ENCODE measurements at places on chromosomes 2 and 18. TPM values are rescaled to one million over a fixed set of nuclear protein-coding genes. Genes with fewer than 3 reads are reported as not detected.

DNA sequence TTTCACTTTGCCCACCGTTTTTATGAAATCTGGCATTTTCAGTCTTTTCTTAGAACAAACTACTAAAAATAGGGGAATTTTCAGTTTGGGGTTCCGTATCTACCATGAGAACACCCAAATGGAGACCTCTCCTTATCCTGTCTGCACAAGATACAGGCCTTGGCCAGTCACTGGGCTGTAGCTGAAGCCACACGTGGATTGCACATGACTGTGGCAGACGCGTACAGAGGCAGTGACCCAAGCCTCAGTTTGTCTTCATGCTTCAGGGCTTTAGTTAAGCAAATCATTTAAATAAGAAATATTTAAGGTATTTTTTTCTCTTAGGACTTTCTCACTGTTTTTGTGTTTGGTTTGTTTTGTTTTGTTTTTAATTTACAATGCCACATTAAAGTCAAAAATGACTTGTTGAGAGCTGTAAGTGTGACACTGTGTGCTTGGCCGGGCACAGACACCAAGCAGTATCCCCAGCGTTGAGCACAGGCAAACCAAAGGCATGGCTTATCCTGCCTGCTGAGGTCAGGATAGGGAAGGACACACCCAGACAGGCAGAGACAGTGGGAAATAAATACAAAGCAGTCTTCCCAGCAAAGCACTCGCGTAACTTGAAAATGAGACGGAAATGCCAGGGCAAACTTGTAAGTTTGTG lies 53.3 kb downstream of the TRAPPC12 start:
- no peak for DNase-seq

POMC gene
- total RNA-seq, result 3.1 TPM

- DNase-seq, result no peak
Observed at GRCh38 chr2:96485751-96486651, 19.2 kb downstream of the NEURL3 start.

GRCh38 chr2:55995211-55995610 lies 71.6 kb upstream of the EFEMP1 start:
- no peak for DNase-seq

DNA sequence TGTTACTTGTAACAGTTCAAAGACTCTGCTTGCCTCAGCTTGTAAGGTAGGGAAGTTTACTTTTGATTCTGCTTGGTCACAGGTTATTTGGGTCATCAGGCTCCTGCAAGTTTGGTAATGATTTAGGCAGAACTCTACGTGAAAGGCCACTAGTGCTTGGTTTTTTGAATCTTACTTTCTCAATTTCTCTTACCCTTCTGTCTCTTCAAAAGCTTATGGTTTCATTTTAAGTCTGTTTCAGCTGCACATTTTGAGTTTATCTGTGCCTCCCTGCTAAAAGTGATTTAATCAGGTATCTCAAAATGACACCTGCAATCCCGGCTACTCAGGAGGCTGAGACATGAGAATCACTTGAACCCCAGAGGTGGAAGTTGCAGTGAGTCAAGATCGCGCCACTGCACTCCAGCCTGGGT lies 26.3 kb upstream of the MOCOS start:
- DNase-seq, result no peak

STARD6 gene
- total RNA-seq, result not detected

DNA sequence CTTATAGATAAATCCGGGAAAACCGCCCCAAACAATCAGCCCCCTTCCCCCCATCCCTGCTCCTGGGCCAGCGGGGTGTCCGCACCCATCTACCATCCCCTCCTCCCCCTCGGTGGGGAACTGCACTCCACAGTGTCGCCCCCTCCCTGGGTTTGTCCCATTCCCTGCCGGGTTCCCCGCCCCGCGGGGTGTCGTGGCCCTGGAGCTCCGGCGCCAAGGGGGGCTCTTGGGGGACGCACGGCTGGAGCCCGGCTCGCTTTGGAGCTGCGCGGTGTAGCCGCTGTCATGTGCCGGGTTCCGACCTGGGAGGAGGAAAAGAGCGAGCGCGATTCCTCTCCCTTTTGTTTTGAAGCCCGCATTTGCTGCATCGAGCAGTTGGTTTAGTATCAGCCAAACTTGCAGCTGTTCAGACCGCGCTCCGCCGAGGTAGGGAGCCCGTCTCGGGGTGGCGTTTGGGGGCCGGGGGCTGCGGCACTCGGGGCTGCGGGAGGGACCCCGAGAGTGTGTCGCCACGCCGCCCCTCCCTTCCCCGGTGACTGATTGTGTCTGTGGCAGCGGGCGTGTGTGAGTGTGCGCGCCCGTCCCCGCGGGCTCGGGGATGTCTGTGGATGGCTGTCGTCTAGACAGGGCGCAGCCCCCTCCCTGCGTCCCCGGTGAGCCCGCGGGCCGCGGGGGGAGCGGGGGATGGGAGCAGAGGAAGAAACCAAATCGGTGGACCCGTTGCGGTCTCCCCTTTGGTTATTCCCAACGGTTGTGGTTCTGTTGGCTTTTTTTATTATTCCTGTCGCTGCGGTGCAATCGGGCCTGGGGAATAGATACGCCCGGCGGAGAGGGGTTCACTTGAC lies 797 bp downstream of the CTIF start:
- DNase-seq, result no peak

GRCh38 chr2:16166327-16166981 lies 226.1 kb downstream of the MYCN start:
- DNase-seq, result no peak

- DNase-seq, result no peak
Observed at GRCh38 chr2:46073540-46074046, 223.6 kb upstream of the EPAS1 start.

- DNase-seq, result no peak
Observed at GRCh38 chr18:22219568-22220355, 50.4 kb downstream of the GATA6 start.

DNA sequence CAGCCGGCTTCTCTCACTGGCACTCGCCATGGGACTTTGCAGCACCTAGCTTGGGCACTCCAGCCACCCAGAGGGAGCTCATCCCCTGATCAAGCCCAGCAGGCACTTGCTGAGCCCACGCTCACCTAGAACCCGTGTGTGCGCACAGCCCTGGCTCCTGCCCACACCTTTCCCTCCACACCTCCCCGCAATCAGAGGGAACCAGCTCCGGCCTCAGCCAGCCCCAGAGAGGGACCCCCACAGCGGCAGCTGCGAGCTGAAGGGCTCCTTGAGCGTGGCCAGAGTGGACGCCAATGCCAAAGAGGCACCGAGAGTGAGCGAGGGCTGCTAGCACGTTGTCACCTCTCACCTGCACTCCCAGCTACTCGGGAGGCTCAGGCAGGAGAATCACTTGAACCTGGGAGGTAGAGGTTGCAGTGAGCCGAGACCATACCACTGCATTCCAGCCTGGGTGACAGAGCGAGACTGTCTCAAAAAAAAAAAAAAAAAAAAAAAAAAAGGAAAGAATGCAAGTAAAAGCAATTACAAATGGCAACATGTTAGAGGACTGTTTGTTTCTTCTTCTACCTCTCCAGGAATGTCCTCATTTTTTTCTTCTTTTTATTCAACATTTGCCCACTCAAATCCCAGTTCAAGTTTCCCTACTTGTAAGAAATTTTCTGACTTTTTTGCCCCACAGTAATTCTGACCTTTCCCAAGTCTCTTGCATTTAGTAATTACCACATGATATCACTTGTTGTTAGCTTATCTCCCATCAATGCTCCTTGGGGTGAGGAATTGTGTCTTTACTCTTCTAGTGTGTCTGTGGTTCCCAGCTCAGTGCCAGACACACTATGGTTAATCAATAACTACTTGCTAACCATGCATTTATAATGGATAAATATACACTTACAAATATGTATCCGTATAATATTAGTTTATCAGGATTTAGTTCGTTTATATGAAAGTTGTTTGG lies 40.6 kb upstream of the ST3GAL5 start:
- no peak for DNase-seq

- DNase-seq, result no peak
Observed at GRCh38 chr2:65404988-65405697, 27.3 kb downstream of the SPRED2 start.

DNA sequence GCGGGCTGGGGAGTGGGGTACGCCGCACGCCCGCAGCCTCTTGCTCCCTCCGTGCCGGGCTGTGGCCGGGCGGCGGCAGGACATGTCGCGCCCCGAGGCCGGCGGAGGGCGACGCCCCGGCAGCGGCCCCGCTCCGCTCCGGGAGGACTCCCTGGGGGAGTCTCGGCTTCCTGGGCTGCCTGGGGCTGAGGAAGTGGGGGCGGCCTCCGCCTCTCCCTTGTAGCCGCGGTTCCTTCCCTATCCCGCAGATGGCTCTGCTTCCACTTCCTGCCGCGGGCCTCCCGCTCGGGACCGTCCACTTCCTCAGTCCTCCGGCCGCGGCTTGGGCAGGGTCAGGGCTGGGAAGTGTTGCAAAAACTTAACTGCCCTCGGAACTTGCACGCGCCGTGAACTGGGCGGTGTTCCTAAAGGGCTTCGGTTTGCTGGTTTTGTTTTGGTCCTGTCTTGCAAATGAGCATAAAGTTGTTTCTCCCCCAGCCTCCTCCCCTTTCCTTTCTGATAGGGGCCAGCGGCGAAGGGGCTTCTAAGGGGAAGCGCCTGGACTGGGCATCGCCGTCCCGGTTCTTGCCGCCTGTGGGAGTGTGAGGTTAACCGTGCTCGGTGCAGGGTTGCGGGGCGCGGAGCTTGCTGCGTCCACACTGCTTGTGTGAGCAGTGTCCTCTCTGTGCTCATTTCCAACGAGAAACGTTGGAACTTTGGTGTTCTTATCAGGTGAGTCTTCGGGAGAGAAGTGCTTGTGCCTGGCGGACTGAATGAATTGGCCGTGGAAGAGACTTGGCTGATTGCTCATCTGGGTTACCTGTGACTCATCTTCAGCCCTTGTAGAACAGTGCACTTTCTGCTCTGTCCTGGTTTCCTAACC lies 600 bp downstream of the RALB start:
- peak; percentile 37 for DNase-seq

DNA sequence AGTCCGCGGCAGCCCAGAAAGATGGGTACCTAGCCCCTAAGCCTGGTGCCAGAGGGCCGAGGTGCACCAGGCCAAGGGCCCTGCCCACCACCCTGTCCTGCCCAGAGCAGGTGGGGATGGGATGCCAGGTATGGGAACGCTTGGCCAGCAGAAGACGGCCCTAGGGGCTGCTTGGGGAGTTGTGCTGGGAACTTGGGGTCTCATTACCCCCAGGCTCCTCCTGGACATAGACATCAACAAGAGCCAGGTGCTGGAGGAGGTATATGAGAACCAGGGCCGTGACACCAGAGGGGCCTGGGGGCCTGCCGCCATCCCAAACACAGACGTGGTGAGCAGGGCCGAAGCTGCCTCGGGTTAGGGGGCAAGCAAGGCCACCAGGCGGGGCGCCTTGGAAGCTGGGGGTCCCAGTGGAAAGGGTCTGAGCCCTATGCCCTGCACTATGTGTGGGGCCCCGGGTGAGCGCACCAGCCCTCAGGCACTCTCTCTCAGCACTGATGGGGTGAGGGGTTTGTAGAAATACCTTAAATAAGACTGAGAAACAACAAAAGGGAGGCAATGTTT lies 46.9 kb downstream of the FER1L5 start:
- DNase-seq, result no peak

DNA sequence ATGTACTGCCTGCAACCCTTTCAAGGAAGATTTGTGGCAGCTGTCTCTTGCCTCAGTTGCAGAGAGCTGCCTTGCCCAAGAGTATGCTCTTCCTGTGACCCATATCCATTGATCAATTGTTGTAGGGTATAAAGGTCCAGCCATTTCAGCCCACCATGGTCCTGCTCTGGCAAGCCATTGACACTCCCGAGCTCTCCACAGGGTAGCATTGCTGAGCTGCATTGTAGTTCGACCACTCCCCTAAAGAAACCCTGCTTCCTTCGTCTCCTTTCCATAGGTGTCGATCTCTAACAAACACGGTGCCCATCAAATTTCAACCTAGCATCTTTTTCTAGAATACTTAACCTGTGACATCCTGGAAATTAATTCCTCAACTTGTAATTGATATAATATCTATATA lies 104.9 kb upstream of the NDUFV2 start:
- no peak for DNase-seq

DNA sequence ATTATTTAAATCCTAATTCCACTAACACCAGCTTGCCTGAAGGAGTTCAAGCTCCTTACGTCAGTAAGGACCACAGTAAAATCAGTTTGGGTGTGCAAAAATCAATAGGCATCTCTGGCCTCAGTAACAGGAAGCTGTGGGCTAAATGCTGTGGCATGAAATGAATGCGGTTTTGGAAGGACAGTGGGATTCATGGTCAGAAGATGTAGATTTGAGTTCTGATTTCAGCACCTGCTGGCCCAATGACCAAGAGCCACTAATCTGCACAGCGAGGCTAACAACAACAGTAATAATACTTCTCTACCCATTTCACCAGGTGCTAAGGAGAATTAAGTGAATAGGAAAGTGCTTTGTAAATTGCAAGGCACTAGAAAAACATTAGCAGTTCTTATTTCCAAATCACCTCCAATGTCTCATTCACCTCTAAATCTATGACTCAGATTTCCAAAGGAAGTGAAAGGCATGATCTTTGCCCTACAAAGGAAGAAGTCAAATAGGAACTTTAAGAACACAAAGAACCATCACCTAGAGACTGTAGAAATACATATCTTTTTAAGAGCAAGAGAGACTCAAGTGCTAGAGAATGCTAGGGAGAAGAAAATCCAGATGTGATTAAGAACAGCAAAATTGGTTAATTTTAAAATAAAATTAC lies 172.6 kb downstream of the ANKRD44 start:
- DNase-seq, result no peak

DNA sequence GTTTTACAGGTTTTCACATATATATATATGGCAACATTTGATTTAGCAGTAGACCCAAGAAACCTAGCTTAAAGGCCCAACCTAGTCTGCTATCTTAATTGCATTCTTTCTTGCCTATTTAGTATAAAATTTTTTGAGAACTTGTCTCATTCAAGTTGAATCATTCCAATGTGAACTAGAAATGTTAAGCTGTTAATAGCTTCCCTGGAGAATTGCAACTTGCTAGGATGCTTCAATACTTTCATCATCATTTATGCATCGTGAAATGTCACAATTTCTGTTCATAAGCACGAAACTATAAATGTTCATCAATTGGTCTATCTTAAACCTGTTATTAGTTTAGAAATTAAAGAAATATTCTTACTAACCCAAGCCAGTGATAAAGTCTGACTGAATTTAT lies 217.6 kb downstream of the BABAM2 start:
- DNase-seq, result no peak

DNA sequence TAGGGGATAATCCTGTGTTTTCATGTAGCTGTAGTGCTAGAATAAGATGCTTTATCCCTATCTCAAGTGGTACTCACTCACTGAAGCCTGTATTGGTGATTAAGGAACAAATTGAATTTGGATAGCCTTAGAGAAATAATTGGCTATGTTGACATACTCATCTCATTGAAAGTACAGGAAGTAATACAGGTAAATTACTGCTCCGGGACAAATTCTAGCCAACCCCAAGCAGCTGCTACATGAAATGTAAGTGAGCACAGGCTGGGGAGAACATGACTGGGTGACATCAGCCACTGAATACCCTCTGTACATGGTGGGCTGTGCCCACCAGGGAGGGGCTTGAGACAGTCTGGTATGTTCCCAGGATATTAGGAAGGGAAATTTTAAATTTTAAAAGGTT lies 188.4 kb upstream of the RASGRP3 start:
- DNase-seq, result no peak
